GM12878 (cell line): ENCODE measurements at places on chromosomes 6 and 20.
A peak's percentile ranks its signal among the peaks of the same experiment; 100 is the strongest.

- DNase-seq: no peak
Measured at GRCh38 chr20:46119547-46119946, 1.4 kb downstream of the CD40 start.

DNA sequence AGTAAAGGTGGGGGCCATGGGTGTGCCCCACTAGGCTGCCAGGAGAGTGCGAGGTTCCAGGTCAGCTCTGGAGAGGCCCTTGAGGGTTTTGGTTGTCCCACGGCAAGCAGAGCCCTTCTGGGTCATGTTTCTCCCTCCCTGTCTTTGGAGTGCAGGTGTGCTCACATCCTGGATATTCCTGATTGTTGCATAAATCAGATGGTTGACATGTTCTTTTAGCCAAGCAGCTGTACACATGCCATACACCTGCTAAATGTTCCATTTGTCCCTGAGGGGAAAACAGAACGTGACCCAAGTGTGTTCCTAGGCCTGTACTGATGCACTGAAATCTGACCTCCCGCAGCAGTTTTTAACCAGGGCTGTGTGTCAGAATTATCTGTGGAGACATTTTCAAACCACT is 77.5 kb upstream of the BEND3 start:
- no peak for DNase-seq

DNA sequence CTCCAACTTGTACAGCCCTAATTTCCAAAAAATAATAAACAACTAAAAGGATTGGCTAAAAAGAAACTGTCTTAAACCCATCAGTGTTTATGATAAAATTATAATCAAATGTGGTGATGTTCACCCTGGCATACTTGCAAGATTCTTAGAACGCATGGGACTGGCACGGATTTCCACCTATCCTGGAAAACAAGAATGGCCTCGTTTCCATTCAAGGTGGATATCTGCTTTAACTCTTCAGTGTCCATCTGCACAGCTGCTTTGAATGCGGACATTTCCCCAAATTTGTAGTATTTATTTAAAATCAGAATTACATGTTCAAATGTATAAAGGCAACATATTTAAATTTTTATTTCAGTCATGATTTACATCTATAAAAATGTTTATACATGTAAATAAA is 4.2 kb downstream of the CNR1 start:
- DNase-seq: no peak

GRCh38 chr6:106134906-106135634 is 48.9 kb downstream of the PRDM1 start:
- DNase-seq: no peak

- DNase-seq: no peak
Measured at GRCh38 chr6:110360676-110361075, 2.5 kb upstream of the METTL24 start.

- DNase-seq: no peak
Measured at GRCh38 chr6:157904999-157905398, 76.7 kb upstream of the SYNJ2 start.

- peak; percentile 100 for DNase-seq
Measured at GRCh38 chr6:46129629-46130511, at the start of gene ENPP4. Gene ENPP4, plus strand, starts transcription at chr6:46129989. Its CDS starts 9,595 bp downstream, at chr6:46139584.

- no peak for DNase-seq
Measured at GRCh38 chr6:22067671-22068070, 229.2 kb downstream of the PRL start.
